ENCODE measurements at places on chromosomes 7 and 10. TPM values are rescaled to one million over a fixed set of nuclear protein-coding genes. Genes with fewer than 3 reads are reported as not detected.

The JAZF1 gene
- total RNA-seq: 47.3 TPM

DNA sequence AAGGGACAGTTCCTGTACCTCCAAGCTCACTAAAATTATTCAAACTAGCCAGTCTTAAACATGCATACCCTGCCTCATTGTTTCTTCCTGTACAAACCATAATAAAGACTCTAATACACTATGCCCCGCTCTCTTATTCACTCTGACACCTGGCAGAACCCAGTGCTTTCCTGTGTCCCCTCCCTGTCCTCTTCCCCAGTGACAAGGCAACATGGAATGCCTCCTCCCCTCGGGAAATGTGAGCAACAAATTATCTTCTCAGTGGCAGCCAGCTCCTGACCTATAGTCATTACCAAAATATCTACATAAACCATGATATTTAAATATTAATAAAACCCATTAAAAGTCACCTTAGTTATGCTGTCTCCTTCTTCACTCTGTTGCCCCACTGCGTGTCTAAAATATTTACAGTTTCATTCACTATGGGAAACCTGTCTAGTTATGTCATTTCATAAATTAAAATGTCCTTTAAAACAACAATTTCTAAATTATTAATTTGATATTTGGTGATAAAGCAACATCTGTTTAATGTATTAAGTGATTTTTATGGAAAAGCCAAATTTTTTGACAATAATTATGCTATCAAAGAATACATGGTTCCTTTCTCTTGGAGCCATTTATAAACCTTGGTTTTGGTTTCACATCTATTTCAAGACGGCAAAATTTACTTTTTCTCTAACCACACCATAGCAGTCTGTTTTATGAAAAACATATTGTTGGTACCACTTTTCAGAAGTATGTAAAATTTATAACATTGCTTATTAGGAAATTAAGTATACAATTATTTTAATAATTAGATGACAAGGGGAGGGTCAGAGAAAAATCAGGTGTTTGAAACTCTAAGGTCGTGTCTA is 1355.2 kb downstream of the XPNPEP1 start:
- no peaks in the 10 kb centered on the region for H3K4me1 ChIP-seq
- H3K36me3 ChIP-seq: no peaks in the 10 kb centered on the region
- DNase-seq: no peak
- no peak overlapping the region for H3K4me3 ChIP-seq
- no peak overlapping the region for H3K27ac ChIP-seq

DNA sequence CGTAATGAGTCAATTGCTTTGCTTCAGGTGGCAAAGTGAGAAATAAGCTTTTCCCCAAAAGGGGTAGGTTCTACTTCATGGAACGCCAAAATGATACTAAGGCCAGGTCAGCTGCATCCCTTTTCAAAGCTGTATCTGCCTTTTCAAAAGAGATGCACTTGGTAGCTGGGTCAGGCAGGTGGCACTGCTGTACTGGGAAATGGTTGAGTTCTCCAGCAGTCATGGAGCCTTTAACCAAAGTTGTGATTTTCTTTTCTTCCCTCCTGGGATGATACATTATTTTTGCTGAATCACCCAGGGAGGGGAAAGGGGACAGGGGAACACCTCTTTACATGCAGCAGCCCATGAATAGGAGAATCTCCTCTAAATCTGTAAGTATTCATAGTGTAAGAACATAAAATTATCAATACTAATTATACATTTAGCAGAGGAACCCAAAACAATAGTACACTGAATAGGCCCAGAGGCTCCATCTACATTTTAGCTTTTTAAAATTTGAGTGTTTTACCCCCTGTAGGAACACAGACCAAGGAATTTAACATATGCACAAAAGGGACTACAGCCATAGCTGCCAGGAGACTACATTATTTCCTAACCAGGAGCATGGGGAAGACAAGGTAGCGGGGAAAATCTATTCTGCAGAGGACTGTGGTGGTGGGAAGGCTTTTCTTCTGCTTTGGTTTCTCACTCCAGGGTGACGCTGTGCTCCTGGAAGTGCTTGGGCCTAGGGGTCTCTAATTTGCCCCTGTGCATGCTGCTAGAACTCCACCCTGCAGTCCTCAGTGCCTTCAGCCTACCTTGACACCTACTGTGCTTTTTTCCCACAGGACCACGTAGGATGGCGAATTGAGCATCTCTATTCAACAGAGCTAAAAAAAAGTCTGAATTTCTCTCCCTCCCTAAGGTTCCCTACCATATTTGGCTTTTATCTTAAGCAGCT is 6.4 kb upstream of the GPR22 start:
- DNase-seq: no peak
- no peaks in the 10 kb centered on the region for H3K36me3 ChIP-seq
- no peaks in the 10 kb centered on the region for H3K27me3 ChIP-seq
- H3K4me1 ChIP-seq: no peaks in the 10 kb centered on the region
- H3K4me3 ChIP-seq: no peak overlapping the region

The IGFBP1 gene
- total RNA-seq: 0.40 TPM

The MYPN gene
- 0.10 TPM for total RNA-seq

Data from spinal cord (tissue), 10 donors.